ENCODE measurements at places on chromosomes 1 and 21.

DNA sequence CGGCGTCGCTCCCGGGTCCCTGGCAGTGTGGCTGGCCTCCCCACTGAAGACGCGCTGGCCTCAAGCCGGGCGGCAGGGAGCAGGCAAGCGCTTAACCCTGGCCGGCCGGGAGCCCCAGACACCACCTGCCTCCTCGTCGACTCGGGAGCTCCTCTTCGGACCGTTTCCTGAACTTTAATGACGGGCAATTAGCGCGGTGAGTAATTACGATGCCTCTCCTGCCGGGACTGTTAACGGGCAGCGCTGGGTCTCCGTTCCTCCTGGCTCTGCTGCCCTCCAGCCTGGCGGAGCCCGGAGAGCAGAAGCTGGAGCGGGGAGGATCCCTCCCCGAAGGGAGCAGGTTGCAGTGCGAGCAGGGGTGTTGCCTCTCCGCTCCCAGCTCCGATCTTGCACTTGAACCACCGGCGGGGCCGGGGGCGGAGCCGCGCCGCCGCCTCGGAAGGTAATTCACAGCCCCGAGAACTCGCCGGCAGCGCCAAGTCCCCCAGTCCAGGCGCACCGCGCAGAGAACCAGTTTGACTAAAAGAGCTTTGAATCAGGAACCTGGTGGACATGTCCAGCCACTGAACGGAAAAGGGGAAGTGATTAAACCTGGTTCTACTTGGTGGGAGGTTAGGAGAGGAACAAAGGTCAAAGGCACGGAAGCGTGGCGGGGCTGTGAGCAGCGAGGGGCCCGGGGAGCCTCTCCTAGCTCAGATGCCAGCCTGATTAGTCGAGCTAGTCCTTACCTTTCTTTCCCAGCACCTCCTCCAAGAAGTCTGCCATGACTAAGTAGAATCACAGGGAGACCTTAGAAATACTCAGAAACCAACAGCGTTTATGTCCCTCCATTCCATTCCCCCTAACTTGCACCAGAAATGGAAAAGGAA, 18.3 kb upstream of the PLEKHA6 start:
- DNase-seq: peak; percentile 48

DNA sequence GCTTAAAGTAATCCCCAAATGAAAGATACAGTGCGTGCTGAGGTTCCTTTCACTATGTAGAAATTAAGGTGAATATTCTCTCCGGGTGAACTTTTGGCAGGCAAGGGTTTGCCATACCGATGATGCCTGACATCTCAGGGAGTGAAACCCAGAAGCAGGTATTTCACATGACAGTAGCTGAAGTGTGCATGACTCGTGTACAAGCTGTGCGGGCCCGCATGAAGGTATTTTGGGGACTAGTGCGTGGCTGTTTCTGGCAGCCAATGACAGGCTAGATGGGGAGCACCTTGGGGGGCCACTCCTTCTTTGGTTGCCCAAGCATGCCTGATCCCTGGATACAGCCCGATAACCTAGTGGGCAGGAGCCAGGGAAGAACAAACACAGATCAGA, 569.0 kb downstream of the SMYD3 start:
- no peak for DNase-seq

DNA sequence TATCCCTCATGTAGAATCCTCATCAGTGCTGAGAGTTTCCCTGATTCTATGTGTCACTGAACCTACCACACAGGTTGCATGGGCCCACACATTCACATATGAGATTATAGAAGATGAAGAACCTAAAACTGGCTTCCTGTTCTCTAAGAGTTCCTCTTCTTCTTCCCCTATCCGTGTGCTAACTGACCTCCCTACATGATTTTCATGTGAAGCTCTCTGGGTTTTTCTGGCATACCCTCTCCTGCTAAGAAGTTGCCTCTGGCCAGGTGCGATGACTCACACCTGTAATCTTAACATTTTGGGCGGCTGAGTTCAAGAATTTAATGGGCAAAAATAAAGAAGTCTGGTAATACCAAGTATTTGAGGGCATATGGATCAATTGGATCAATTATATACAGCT, 5.5 kb upstream of the CD244 start:
- no peak for DNase-seq

DNA sequence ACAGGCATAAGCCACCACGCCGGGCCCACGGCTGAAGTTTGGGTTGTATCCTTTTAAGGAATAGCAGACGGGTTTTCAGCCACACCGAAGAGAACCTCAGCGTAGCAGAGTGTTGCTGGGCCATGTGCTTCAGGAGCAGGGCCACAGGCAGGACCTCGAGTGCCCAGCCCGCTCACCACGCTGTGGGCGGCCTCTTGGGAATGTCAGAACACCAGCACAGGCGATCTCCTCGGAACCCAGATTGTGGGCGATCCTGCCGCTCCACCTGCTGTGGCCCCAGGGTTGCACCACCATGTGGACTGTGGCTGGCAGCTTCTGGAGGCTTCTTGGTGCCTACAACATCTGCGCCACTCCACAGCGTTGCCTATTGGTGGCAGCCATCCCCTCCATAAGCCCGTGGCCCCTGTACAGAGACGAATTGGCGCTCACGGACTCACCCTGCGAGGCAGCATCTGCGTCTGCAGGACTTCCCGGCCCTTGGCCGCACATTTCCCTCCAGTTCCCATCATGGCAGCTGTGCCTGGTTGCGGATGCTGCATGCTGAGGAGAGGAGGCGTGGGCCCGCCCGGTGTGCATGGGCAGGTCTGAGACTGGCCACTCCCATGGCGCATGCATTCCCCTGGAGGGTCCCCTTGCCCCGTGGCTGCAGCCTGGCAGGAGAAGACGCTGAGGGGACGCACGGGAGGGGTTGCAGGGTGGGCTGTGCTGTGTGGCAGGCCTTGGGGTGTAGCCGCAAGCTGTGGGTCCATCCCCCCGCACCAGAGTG, 69.3 kb downstream of the SKI start:
- no peak for DNase-seq

DNA sequence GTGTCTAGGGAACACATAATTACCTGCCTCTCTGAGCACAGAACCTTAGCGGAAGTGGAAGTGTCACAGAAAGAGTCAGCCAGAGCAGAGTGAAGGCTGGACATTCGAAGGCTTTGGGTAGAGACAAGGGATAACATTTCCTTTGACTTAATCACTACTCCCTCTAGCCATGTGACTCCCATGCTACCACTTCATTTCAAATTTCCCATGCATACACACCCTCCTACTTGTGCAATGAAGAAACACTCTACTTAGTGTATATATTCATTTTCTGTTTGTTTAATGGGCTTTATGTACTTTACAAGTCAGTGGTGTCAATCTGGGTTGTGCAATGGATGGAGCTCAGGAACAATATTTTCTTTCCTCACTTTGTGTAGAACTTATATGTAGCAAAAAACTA, 6.9 kb downstream of the ANKRD35 start:
- DNase-seq: no peak

DNA sequence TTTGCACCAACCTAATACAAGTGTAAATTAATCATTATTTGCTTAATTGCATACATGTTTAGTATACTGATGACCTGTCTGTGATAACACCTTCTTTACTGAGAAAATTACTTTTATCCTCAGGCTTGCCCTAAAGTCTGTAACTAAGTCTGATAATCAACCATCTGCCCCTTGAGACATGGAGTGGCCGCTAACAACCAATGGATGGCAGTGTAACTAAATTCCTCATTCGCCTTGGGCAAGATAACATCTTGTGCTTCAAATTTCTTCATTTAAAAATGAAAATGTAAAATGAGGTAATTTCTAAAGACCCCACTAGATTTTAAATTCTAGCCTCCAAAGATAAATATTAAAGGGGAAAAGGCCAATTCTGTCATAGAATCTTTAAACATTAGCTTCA, 85.1 kb downstream of the ENAH start:
- DNase-seq: no peak

GRCh38 chr1:97833881-97834280, 87.0 kb downstream of the DPYD start:
- DNase-seq: no peak

DNA sequence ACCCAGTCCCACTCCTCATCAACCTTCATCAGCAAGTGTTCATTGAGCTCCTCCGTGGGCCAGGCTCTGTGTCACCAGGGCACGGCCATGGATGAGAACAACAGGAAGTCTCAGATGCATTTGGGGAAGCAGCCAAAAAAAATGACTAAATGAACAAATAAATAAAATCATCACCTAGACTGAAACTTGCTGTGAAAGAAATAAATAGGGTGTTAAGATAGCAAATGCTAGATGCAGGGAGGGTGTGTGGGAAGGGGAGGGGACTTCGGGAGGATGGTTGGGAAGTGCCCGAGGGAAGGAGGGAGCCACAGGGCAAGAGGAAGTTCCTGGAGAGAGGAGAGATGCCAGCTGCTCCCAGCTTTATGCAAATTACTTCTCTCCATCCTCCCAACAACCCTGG, 696.7 kb downstream of the PTPRU start:
- no peak for DNase-seq

- no peak for DNase-seq
These were observed 200.5 kb upstream of the RUNX1 start for GRCh38 chr21:35249636-35250035.

DNA sequence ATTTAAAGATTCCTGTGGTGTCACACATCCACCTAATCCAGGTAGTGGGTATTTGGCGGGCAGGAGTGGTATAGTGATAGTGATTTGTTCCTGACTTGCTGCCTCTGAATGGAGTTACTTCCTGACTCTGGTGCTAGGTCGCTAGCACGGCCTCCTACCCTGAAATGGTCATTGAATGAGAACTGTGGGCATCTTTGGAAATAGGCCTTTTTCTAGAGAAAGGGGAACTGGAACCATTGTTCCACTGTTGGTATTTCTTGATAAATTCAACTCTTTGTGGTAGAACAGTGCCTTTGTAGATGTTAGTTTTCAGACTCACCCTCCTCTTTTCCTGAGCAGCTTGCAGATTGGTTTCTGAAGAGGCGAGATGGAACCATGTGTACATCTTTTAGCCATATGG, 1.5 kb downstream of the QSOX1 start:
- no peak for DNase-seq

GRCh38 chr1:165537356-165538109, 6.3 kb upstream of the LRRC52 start:
- DNase-seq: no peak

- DNase-seq: no peak
These were observed 34.5 kb downstream of the EPHA10 start for GRCh38 chr1:37730376-37730775.

GRCh38 chr1:77697441-77697840, 15.0 kb upstream of the ZZZ3 start:
- DNase-seq: no peak

DNA sequence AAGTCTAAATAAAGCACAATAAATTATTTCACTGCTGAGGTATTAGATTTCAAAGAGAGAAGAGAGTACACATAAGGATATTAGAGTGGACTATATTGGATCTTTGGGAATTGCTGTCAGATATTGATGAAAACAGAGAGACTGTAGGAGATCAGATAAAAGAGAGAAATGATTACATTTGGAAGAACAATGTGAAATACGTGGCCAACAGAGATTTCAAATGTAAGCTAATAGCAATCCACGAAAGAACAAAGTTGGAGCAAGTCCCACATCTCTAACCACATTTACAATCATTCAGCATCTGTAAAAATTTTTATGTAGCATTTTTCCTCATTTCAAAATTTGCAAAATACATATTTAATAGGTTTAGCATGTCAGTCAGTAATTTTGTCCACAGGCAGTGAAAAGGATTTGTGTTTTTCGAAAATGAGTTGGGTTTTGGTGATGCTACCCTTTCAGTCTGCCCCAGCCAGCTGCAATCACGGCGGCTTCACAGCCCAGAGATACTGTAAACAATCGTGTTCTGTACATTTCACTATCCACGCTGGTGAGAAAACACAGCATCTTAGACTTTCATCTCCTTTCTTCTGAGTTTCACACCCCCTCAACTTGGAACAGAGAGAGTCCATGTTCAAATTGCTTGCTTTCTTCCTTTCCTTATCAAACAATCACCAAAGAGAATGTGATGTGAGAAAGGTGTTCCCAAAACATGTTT, 209.1 kb upstream of the LYPLAL1 start:
- no peak for DNase-seq

- DNase-seq: no peak
These were observed 196.3 kb downstream of the CAMTA1 start for GRCh38 chr1:6981595-6981994.

- no peak for DNase-seq
These were observed 240.2 kb upstream of the PTBP2 start for GRCh38 chr1:96481409-96481808.

GRCh38 chr1:201305815-201306214, 22.5 kb downstream of the PKP1 start:
- no peak for DNase-seq

DNA sequence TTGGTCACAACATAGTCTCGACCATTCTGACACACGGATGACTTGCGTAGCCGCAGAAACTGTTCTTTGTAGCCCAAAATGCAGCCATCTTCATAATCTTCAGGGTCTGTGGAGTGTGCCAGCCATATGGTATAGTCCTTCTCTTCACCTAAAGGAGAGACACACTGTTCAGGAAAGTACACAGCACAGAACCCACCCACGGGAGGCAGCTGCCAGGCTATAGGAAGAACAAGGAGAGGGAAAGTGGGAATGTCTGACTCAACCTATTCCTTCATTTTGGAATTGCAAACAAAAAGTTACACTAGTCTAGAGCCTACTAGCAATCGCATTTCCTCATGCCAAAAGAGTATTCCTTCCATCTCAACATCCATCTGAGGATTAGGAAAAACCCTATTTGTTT, 16.2 kb upstream of the MYBPHL start:
- DNase-seq: no peak

GRCh38 chr21:28754862-28755261, 237.8 kb downstream of the LTN1 start:
- DNase-seq: no peak

GRCh38 chr1:201559679-201560162, 20.8 kb downstream of the NAV1 start:
- peak; percentile 59 for DNase-seq

GRCh38 chr1:37325010-37325409, 149.4 kb upstream of the ZC3H12A start:
- DNase-seq: no peak

DNA sequence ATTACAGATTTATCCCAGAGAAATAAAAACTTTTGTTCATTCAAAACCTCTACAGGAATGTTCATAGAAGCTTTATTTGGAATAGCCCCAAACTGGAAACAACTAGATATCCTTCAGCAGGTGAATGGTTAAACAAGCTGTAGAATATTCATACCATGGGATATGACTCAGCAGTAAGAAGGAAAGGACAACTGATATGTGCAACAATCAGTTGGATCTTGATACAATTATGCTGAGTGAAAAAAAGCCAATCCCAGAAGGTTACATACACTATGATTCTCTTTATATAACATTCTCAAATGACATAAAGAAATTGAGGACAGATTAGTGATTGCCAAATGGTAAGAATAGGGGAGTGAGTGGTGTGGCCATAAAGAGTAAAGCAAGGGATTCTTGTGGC, 376.7 kb downstream of the S1PR1 start:
- DNase-seq: no peak

- DNase-seq: no peak
These were observed 205.0 kb downstream of the GPR52 start for GRCh38 chr1:174652569-174653280.

DNA sequence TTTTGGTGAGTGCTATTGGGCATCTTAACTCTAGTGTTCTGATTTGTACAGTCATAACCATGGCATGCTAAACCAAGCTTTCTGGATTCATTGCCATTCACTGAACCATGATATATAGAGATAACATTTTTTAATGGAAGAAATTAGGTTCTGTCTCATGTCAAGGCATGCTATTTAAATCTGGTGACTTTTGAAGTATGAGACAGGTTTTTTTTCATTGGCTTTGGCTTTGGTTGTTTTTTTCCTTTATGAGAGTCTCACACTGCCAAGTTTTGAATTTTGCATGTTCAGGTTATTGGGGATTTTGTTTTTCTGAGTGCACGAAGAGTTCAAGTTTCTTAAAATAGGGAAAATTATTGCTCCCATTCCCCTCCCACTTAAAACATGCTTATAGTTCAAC, 141.3 kb upstream of the ADAMTS5 start:
- DNase-seq: no peak

- no peak for DNase-seq
These were observed 36.8 kb upstream of the RALGPS2 start for GRCh38 chr1:178688244-178688643.
